LHCN-M2 (cell line): ENCODE measurements at places on chromosomes 7 and 10. TPM values are rescaled to one million over a fixed set of nuclear protein-coding genes. Genes with fewer than 3 reads are reported as not detected.
A peak's percentile ranks its signal among the peaks of the same experiment; 100 is the strongest.

GRCh38 chr10:16724509-16724908 lies 92.7 kb downstream of the RSU1 start:
- no peak for DNase-seq

GRCh38 chr7:80740778-80741545 lies 102.5 kb downstream of the CD36 start:
- peak; percentile 73 for DNase-seq

The KLF14 gene
- total RNA-seq: not detected in 2 replicates

DNA sequence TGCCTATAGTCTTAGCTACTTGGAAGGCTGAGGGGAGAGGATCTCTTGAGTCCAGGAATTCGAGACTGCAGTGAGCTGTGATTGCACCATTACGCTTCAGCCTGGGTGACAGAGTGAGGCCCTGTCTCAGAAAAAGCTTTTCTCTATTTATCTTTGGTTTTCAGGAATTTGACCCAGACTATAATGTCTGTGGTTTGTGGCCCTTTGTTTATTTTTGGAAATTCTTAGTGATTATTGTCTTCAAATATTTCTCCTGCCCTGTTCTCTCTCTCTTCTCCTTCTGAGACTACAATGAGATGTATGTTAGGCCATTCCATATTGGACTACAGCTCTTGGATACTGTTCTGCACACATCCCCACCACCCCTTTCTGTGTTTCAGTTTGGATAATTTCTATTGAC lies 4.7 kb downstream of the MUC12 start:
- DNase-seq: peak; percentile 29

DNA sequence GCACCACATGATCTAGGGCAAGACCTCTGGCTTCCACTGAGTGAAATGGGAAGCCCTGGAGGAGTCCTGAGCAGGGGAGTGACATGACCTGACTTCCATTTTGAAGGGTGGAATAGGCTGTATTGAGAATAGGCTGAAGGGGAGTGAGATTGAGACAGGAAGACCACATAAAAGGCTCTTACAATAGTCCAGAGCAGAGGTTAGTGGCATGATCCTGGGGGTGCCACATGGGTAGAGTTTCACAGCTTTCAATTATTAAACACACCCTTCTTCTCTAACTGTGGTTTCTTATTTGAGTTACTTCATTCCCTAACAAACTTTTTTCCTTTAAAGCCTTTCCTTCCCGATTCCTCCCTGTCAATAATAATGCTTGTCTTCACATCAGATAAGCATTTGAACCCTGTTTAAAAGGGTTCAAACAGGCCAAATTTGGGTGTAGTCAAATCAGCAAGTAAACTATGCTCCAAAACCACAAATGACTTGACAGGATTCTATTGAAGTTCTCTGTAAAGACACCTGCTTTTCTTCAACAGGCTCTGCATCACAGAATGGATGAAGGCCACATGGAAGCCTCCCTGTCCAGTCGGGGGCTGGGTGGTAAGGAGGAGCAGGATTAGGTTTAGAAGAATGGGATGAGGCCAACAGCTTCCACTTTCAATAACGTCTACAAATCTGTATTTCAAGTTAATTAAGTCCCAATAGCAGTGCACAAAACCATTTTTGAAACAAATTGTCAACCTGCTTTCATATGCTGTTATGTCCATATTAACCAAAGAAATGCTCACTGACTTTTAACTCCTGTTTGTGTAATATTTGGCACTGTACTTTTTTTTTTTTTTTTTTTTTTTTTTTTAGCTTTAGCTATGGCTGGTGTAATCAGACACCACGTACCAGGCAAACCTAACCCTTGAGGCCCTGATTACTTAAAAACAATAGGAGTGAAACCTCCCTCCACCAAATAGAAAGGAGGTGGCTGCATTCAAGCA lies 131.9 kb downstream of the NRCAM start:
- no peak for DNase-seq

- no peak for DNase-seq
These were observed 15.6 kb upstream of the LRRC17 start for GRCh38 chr7:102897211-102897631.

DNA sequence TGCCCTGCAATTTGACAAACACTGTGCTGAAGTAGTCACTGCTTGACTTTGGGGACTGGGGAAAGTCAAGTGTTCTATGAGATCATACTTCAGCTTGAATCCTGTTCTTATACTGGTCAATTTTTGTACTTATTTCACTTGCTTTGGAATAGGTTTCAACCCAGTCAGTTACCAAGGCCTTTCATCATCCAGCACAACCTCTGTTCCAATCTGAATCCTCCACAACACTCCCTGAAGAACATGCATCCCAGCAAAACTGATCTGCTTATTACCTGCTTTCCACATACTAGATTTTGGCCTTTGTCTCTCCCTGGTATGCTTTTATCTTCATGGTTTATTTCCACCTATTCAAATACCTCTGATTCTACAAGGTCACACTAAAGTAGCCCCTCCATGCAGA lies 29.5 kb downstream of the DPY19L1 start:
- DNase-seq: no peak

DNA sequence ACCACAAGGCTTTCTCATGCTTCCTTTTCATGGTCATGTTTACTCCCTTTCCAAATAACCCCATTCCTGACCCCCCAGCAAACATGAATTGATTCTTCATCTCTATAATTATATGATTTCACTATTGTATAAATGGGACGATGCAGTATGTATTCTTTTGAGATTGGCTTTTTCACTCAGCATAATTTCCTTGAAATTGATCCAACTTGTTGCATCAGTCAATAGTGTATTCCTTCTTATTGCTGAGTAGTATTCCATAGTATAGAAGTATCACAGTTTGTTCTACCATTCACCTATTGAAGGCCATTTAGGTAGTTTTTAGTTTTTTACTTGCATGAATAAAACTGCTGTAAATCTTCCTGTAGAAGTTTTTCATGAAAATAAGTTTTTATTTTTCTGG lies 264.7 kb downstream of the BAMBI start:
- DNase-seq: no peak

GRCh38 chr10:91210435-91210834 lies 10.0 kb upstream of the PCGF5 start:
- DNase-seq: no peak
